ENCODE measurements at places on chromosomes 4 and X.

- peak; percentile 64 for DNase-seq
These were observed 886 bp downstream of the DCLK2 start for GRCh38 chr4:150079081-150079581.

- no peak for DNase-seq
These were observed 36.9 kb upstream of the SH3KBP1 start for GRCh38 chrX:19924285-19924684.

DNA sequence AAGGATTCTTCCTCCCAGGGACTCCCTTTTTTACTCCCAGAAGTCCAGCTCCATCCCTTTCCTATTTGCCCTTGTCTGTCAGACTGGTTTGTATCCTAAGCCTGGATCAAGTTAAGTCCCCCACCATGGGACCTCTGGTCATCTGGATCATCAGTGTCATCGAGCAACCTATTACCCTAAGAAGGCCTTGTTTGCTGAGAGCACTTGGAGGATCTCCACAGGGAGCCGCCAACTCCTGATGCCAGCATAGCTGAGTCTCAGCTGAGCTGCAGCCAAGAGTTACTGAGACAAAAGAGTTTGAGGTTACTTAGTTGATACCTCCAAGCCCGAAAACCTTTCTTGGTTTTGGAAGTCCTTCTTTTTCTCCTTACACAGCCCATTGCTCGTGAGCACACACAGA lies 10.1 kb upstream of the DAPP1 start:
- peak; percentile 61 for DNase-seq

DNA sequence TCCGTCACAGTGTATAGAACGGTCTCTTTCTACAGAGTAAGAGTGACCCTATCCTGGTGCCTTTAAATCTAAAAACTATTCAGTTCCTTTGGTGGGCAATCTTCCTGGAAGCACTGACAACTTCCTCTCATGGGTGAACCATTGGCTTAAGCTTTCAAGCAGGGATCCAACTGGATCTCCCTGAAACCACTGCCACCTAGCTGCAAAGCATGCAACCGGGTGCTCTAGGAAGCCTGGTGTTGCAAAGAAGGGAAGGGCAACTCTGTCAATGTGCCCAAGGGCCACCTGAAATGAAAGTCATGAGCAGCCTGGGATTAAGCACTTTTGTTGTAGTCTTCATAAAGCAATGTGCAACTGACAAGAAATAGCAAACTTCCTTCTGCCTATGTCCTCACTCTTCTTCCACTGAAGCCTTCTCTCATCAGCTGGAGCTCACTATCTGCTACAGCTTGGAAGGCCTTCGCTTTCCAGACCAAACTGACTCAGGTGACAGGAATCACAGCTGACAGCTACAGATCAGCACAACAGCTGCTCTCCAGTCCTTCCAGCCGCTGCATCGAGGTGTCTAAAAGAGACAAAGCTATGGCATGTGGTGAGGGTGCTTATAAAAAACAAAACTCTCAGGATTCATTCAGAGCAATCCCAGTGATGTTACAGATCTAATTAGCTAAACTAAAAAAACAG lies 46.1 kb downstream of the SETD7 start:
- DNase-seq: peak; percentile 64

- no peak for DNase-seq
These were observed 72.0 kb downstream of the NEXMIF start for GRCh38 chrX:74853255-74853654.

DNA sequence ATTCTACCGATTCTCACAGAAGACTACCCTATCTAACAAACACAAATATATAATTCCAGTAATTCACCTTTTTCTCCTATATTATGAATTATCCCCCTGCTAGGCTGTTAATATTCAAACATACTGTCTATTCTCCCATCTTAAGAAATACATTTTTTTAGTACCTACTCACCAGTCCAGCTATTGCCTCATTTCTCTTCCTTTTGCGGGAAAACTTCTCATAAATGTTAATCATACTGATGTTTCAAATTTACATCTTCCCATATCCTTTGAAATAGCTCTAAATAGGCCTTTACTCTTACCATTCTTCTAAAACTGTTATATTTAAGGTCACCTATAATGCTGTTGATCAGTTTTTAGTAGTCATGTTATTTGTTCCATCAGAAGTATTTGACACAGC lies 759.1 kb upstream of the SLIT2 start:
- no peak for DNase-seq

DNA sequence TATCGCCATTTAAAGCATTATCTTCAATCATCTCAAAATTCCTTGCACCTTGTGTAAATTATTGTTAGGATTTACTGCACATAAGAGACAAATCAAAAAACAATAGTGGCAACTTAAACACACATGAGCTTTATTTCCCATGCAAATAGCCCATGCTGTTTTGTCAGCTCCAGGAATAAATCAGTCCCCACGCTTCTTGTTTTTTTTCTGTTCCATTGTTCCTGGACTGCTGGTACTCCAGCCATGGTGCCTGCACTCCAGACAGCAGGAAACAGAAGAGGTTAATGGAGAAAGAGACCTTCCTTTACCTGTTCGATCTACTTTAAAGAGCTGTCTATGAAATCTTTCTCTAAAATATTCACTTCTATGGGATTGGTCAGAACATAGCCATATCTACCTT lies 1515.7 kb upstream of the TENM3 start:
- DNase-seq: no peak

- no peak for DNase-seq
These were observed 3.6 kb upstream of the MAGED1 start for GRCh38 chrX:51889851-51890250.

- no peak for DNase-seq
These were observed 55.1 kb upstream of the PAGE4 start for GRCh38 chrX:49773993-49774392.

DNA sequence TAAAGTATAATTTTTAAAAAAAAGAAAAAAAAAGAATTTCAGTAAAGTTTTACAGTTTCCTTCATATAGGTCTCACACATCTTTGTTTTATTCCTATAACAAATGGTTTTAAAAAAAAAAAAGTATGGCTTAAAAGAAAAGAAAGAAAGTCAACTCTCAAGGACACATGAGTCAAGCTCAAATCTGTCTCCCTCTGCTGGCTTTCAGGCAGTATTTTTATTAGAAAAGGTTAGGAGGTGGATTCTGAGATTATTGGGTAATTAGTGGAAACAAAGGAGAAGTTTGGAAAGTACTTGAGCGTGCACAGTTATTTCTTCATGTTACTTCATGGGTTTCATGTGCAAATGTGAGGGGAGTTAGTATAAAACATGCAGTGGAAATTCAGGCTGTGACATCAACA lies 36.6 kb upstream of the BTC start:
- DNase-seq: no peak

- DNase-seq: no peak
These were observed 164.2 kb upstream of the SPANXN4 start for GRCh38 chrX:142861557-142861956.

- no peak for DNase-seq
These were observed 126.9 kb downstream of the VCX3B start for GRCh38 chrX:8591501-8591900.

GRCh38 chrX:22666441-22666840 lies 333.3 kb upstream of the DDX53 start:
- DNase-seq: peak; percentile 39
